Esophagus muscularis mucosa (tissue), 4 donors: ENCODE measurements at places on chromosomes 16 and 17.

DNA sequence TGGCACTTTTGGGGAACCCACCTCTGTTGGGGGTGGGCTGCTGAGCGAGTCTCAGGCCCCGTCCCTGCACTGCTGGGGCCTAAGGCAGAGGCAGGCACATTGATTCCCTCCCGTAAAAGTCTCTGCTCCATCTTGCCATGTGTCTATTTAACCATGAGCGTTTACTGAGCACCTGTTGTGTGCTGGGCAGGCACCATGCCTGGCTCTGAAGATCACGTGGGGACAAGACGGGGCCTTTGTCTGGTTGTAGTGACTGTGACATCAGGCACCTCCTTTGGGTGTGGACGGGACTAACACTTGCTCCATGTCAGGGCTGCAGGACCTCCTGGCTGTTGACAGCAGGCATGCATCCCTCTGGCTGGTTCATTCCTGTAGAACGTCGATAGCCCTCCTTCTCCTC lies 204.7 kb upstream of the CIBAR2 start:
- no peak for DNase-seq

DNA sequence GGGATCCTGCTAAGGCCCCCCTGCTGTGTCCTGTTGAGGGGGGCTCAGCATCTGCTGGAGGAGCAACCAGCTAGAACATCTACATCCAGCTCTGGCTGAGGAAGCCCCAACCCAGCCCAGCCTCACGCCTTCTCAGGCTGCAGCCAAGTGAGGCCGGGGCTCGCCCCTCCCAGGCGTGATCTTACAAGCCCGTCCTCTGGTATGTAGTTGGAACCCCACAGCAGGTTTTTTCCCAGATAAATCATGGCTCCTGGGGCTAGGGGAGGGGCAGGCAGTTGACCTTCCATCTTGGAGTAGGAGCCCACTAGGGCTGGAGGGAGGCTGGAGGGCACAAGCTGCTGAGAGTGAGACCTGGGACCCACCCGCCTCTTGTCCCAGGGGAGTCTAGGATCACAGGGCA lies 4.7 kb downstream of the FAM83G start:
- DNase-seq = no peak

DNA sequence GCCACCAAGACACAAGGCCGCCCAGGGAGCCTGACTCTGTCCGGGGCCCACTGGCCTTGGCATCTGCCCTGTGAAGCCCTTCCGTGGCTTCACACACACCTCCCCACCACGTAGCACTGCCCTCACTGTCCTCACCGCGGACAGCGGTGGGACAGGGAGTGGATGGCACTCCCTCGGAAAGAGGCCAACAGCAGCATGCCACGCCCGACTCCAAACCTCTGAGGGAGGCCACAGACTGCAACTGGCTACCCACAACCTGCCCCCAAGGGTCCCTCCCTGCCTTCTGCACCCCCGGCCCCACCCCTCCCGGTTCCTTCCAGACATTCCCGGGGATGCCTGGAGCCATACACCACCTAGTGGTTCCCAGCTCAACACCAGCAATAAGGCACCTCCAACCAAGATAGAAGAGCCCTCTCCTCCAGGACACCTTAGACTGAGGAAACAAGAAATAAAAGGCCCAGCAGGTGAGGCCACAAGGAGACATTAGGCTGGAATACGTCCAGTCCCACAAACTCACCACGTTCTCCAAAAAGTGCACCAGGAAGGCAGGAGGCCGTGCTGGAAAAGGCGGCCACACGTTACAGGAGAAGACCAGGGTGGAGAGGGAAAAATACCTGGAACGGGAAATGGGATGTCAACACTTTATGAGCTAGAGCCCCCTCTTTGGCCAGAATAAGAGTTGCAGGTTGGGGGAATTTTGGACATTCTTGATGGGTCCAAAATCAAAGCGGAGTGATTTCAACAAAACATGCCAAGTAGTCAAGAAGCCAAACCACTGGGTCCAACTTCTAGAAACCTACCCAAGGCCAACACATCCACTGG lies 310.0 kb downstream of the SOX9 start:
- DNase-seq = no peak

- DNase-seq = no peak
These were observed 8.5 kb upstream of the SIAH1 start for GRCh38 chr16:48393485-48394354.

- no peak for DNase-seq
These were observed 74.5 kb upstream of the DYNLRB2 start for GRCh38 chr16:80466024-80466987.

DNA sequence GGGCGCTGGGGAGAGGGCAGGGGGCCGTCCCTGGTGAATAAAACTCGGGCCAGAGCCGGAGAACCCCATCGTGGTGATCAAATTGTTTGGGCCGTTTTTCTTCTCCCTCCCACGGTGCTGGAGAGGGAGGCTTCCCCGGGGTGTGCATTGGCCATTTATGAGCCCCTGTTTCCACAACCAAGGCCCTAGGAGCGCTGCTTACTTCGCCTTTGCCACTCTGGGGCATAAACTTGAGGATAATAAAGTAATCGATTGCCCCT lies 544 bp downstream of the CCP110 start:
- DNase-seq = no peak

DNA sequence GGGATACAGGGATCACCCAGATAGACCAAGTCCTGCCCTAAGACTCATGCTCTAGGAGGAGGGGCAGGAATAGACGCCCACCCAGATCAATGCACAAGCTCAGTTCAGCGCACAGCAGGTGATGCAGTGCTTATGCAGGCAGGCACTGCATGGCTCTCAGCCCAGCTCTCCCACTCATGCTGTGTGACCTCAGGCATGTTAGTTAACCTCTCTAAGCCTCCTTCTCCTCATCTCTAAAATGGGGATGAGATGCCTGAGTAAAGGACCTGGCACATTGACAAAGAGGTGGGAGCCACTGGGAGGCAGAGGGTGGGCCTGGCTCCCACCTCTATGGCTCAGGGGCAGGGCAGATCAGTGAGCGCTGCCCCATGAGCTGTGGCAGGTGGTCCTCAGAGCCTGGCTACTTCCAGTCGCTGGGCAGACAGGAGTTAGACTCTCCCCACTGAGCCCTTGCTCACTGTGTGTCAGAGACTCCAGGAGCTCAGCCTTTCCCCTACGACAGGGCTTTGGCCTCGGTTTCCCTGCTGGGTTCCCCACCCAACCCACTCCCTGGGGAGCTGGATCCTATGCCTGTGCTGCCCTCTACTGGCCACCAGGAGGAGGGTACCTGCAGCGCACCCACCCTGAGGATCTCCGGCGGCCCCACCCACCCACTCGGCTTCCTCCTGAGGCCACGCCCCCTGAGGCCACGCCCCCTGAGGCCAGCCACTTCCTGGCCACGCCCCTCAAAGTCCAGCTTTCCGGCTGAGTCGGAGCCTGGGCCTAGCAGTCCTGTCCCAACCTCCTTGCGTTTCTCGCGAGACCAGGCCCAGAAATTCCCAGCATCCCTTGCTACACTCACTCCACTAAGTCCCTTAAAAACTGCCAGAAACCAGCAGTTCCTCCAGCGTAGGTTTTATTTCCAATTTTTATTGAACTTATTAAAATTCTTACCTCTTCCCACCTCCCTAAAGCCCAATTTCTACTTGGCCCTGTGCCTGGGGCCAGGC lies 196.1 kb downstream of the GSG1L start:
- DNase-seq = no peak

DNA sequence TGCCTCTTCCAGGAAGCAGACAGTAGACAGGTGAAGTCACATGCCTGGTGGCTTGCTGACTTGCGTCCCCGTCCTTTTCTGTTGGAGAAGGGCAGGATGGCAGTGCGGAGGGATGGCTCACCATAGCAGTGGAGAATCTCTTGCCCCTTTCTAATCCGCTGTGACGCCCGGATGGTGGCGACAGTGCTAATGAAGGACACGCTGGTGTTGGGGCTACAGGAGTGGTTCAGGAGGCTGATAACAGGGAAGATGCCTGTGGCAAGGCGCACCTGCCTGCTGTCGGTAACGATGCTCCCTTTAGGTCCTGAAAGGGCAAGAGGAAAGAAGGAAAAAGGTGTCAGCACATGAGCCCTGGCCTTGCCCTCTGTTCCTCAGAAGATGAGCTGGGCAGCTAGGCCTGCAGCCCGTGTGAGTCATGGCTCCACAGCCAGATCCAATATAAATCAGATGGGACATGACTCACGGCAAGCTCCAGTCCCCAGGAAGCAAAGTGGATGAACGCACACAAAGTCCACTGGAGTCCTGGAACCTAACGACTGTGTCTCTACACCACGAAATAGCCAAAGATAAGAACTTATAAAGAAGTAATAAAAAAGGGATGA lies 25.5 kb downstream of the SERPINF1 start:
- DNase-seq = no peak

GRCh38 chr17:2853283-2854142 lies 57.3 kb downstream of the RAP1GAP2 start:
- no peak for DNase-seq

DNA sequence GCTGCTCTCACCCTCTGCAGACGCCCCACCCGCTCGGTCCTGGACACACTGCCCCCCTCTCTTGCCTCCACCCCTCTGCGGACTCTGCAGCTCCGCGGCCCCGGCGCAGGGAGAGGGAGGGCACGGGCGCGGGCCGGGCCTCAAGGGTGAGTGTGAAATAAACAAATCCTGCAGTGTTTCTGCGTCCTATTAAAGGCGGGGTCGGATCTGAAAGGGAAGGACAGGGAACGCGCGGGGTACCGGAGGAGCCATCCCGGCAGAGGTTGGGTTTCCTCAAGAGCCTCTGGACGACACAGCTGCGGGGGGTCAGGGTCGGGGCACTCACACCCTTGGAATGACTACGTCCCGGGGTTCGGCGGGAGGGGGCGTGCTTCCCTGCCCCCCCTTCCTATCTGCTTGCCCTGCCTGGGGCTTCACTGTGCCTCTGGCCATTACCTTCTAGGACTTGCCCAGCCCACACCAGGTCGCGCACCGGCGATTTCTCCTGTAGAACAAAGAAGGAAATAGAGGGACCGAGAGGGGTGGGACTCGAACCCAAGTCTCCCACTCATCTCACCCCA lies 466 bp upstream of the HSF4 start:
- DNase-seq = no peak

GRCh38 chr17:4899341-4900230 lies at the start of gene C17orf107:
C17orf107 (plus strand) TSS chr17:4899536; CDS start chr17:4899763, 227 bp downstream.
- peak; percentile 95 for DNase-seq

DNA sequence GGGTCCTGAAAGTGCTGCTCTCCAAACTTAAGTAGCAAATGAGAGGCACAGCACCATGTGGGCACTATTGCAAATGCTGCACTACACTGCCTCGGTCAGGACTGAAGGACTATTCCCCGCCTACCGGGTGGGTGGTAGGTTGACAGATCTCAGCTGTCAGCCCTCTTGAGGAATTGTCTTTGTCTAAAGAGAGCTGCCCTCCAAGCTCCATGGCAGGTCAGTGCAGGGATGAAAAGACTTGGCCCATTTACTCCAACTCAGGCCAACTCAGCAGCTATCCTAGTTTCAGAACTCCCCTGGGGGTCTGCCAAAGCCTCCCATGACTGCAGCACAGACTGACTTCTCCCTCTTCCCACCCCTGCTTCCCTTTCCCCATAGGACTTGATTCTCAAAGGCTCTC lies 3.4 kb upstream of the PDZD9 start:
- DNase-seq = no peak

DNA sequence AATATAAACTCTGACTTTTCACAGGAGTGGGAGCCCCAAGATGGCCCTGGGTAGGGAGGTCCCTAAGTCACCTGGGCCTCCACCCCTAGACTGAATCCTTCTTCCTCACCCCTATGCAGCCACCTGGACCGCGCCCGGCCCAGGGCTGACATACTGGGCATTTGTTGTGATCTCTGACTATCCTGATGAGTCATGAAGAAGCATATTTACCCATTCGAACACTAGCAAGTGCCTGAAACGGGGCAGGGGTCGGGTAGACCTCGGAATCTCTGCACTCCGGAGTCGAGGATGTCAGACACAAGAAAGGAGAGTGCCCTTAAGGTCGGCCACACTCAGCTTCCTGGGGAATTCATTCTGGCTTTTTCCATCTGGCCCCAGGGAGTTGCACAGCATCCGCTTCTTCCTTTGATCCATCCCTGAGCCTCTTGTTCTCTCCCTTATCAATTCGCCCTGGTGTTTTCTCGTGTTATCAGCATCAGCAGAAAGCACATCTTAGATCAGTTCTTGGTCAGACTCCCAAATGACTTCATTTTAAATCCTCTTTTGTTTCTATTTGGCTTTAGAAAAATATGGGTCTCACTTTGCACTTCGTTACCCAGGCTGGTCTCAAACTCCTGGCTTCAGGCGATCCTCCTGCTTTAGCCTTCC lies 10.4 kb downstream of the METTL22 start:
- no peak for DNase-seq

DNA sequence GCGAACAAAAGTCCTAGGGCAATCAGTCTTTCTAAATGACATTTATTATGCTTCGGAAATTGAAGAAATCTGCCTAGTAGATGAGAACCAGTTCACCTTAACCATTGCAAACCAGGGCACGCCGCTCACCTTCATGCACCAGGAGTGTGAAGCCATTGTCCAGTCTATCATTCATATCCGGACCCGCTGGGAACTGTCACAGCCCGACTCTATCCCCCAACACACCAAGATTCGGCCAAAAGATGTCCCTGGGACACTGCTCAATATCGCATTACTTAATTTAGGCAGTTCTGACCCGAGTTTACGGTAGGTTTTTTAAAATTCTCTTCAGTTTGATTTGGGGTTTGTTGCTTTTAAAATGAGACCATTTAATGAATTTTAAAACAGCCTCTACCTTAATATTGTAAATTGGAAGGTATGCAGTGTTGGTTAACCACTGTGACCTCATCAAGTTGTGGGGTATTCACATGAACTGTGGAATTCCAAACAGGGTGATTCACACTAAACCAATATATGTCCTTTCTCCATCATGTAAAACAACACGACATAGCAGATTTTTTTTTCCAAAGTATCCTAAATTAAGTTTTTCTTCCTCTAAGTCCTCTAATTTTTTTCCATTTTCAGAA lies 6.2 kb upstream of the EVI2A start:
- no peak for DNase-seq

DNA sequence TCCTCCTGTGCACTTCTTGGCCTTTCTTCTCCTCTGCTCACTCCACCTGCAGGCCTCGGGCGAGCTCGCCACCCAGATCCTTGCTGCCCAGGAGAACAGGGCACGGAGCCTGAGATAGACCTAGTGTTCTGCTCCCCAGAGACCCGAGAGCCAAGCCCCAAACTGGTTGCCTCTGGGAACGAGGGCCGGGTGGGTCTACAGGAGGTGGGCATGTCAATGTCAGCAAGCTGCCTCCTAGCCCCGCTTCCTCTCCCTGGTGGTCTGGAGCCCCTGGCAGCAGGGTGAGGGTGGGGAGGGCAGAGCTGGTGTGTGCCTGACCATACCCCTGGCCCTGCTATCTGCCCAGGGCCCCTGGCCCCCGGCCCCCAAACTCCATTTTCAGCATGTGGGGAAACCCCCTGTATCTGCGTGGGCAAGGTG lies 841 bp upstream of the NDRG4 start:
- DNase-seq = no peak

GRCh38 chr17:81333616-81334368 lies 38.7 kb upstream of the SLC38A10 start:
- DNase-seq = no peak

- DNase-seq = no peak
These were observed 4.4 kb downstream of the GPS1 start for GRCh38 chr17:82055965-82056728.
